Activated CD8-positive, alpha-beta memory T cell treated with anti-CD3 and anti-CD28 coated beads for 4 hours (primary cell): ENCODE measurements at places on chromosomes 7 and 10.

DNA sequence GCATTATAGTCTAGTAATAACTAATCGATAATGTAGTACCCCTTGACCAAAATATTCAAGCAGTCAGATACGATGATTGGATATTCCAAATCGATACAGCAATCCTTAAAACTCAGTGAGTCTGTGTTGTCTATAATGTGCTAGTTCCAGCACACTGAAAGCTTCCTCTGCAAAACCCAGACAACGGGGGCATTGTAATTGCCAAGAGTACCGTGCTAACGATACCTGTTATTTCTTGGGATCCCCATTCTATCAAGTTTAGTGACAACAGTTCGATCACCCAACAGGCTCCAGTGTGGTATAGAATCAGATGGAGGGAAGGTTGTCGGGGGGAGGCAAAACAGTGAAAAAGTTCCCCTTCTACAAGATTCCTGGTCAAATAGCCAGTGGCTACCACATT is 865 bp downstream of the ZNF438 start:
- DNase-seq: no peak

DNA sequence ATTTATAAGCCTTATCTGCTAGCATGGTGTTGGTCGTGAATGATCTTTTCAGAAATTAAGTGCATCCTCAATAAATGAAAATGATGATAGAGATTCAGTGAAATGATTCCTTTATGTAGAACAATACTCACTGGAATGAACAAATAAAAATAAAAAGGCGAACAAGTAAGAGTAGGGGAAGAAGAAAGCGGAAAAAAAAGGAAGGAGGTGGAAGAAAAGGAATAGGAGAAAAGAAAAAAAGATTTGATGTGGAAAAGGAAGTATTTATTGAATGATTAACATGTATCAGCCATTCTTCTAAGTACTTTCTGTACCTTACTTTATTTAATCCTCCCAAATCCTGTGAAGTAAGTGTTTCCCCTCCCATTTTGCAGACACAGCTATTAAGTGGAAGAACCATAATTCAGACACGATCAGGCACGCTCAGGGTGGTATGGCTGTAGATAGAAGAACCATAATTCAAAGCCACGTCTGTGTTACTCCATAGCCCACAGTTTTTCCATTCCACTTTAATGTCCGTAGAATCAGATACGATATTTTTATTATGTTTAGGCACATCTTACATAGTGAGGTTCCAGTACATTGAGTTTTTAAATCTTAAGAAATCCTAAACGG is 156.2 kb upstream of the LAMB4 start:
- DNase-seq: no peak

GRCh38 chr7:98242342-98242741 is 9.7 kb downstream of the TECPR1 start:
- no peak for DNase-seq

DNA sequence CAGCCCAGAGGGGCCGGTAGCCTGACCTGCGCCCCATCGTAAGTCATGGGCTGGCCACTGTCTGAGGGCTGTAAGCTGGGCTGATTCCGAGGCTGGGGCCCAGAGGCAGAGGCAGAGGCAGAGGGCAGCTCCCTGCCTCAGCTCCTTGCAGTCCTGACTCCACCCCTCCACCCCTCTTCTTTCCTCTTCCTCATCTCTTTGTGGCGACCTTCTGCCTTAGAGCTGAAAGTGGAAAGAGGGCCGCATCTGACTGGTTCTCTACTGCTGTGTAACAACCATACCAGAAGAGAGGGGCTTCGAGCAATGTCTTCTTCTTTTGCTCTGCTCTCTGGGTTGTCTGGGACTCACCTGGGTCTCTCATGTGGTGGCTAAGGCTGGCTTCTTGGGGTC is 179.1 kb downstream of the RPS24 start:
- DNase-seq: no peak

GRCh38 chr10:6320320-6321010 is 117.7 kb downstream of the PFKFB3 start:
- no peak for DNase-seq

DNA sequence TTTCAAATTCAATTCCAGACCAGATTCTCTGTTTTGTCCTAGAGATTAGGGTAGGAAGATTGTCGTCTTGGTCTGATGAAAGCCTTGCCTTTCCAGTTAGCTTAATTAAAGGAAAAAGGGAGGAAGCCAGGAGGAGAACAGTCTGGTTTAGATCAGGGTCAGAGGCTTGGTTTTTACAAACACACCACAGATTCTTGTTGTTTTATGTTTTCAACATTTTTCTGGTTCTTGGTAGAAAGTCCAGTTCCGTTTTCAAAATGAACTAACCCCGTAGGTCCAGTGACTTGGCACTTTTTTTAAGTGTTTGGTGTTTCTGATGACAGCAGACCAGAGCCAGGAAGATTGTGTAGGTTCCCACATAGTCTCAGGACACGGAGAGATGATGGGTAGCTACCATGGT is 167.1 kb upstream of the INHBA start:
- no peak for DNase-seq

GRCh38 chr10:31590023-31590800 is 271.2 kb downstream of the ZEB1 start:
- DNase-seq: no peak

DNA sequence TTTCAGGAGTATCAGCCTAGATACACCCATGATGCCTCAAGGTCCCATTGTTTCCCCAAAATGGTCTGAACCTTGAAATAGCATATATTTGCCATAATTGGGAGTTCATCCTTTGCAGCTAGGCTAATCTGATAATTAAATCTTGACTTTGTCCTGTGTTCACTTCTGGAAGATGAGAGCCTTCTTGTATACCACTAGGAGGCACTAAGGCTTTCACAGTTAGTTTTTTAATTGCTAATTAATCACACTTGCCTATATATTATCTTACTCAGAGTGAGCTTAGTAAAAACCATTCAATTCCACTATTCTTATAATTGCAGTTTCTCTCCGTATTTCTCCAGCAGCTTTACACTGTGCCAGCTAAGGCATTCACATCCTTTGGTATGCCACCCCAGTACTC is 48.7 kb upstream of the MAGI2 start:
- no peak for DNase-seq

DNA sequence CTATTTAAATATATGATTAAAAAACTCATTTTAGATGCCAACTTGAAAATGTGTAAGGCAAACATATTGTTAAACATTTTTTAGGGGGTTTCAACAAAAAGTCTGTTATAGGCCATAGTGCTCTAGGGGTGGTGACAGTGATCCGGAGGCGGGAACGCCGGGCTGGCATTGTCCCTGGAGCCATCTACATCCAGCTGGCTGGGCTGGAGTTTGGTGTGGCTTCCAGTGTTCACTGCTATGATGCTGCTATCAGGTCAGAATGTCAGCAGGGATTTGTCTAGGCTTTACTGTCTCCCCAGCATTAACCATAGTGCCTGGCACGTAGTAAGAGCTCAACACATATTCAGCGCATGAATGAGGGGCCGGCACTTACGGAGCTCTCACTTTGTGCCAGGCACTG is 1.9 kb upstream of the SLC18A2 start:
- DNase-seq: no peak

DNA sequence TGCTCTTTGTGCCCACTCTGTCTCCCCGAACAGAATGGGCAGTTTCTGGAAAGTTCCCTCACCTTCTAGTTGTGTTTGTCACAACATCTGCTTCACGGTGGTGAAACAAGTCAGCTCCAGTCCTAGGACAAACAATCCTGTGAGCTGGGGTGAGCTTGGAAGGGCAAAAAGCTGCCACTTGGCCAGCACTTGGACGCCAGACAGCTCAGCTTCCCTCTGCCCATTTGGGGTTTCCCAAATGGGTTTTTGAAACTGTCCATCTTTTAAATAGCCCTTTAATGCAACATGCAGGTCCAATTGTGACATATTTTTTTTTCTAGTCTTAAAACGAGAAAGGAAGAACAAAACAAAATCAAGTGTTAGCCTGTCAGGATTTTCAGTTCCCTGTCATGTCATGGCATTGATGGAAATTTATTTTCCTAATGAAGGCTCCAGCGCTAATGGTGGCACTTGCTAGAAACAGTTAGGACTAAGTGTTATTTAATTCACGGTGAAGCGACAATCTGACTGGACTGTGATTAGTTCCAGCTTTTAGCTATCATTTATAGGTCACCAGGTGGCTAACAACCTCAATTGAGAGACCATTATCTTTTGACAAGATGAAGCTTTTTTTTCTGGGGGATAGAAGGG is 181.7 kb downstream of the MYOF start:
- DNase-seq: no peak

DNA sequence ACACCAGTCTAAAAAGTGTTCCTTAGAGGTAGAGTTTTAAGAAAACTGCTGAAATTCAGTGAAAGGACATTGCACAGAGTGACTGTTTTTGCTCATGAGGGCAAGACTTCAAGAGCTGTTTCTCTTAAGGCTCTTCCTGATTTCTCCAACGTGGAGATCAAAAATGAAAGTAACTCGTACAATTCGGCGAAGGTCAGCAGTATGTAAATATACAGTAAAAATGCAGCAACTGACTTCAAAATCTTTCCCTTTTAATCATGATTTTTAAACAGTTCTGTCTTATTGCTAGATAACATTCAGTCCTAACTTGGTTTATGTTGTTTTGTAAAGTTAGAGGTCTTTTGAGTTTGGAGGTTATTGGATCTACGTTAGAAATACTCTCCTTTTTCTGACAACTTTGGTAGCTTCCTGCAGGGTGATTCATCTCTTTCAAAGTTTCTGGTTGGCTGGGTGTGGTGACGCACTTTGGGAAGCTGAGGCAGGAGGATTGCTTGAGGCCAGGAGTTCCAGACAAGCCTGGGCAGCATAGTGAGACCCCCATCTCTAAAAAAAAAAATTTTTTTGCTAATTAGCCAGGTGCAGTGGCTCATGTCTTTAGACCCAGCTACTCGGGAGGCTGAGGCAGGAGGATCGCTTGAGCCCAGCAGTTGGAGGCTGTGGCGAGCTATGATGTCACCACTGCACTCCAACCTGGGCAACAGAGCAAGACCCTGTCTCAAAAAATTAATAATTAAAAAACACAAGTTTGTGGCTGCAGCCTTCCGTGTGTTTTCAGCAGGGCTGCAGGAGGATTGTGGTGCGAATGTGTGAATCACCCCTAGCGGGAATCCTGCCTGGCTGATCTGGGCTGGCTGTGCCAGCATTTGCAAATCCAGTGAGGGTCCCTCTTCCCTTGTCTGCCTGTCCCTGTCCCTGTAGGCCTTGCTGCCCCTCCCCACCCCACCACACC is 29.2 kb upstream of the AP5Z1 start:
- DNase-seq: no peak
